ENCODE measurements at places on chromosomes 12 and 14.

GRCh38 chr12:93645702-93646101, 31.5 kb upstream of the CRADD start:
- no peak for DNase-seq

GRCh38 chr14:70555890-70556289, 21.1 kb upstream of the ADAM20 start:
- no peak for DNase-seq

GRCh38 chr14:61332658-61333029, 11.3 kb downstream of the PRKCH start:
- no peak for DNase-seq

- DNase-seq = no peak
These were observed 86.5 kb downstream of the TBX5 start for GRCh38 chr12:114319422-114319821.

DNA sequence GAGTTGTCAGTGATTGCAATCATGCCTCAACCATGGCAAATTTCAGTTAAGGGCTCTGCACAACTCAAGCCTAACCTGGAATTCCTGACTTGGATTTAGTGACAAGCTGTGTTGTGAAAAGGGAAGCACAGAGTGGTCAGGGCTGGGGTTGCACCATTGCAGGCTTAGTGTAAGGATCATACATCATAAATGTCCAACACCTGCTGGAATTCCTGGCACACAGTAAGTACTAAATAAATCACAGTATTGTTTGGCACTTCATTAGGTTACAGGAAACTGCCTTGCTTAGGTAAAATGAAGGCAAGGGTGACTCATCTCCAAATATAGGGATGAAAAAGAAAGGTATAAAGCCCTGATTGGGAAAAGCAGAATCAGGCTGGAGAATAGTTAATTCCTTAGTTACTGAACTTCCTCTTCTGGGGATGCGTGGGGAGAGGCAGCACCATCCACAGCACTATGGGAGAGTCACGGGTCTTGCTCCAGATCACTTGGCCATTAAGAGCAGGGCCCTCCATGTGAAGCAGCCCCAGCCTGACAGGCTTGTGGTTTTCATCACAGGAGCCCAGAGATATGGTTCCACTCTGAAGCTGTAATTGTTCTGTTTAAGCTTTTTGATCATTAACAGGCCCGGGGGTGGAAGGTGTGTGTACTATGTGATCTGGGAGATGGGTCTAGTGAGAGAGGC, 39.7 kb downstream of the SLC8A3 start:
- DNase-seq = no peak

GRCh38 chr12:77850129-77850528, 19.4 kb downstream of the NAV3 start:
- DNase-seq = no peak

- no peak for DNase-seq
These were observed 9.4 kb upstream of the KRT74 start for GRCh38 chr12:52582971-52583456.

DNA sequence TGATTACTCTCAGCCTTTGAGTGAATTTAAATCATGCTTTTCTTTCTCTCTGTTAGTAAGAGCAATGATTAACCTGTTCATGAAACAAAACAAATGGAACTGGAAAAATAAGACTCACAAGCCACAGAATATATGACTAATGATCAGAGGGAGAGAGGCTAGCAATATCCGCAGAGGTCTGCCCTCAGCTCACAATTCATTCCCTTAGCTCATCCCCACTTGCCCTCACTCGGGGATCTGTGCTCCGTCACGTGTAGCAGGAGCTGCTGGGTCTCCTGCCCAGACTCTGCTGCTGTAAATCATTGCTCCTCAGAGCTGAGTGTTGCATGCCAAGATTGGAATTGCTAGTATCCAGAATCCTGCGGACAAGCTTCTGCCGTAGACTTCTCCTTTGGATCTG, 53.1 kb upstream of the GNG2 start:
- DNase-seq = no peak

- no peak for DNase-seq
These were observed 76.1 kb downstream of the ALG10B start for GRCh38 chr12:38392554-38393144.

DNA sequence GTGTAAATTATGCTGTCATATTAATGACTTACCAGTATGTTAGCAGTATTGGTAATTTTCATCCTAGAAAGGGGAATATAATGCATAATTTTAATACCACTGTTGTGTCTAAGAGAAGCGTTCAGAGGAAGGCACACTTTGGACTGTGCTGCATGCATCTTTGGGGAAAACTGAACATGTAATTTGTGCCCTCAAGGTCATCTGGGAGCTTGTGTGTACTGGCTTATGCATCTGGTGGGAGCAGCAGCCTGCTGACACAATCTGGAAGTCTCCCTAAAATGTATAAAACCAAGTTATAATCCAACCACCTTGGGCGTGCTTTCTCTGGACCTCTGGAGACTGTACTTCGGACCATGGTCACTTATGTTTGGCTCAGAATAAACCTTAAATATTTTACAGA, 14.1 kb downstream of the FGD4 start:
- DNase-seq = no peak

- DNase-seq = no peak
These were observed 55.5 kb downstream of the TTC7B start for GRCh38 chr14:90760591-90761316.

DNA sequence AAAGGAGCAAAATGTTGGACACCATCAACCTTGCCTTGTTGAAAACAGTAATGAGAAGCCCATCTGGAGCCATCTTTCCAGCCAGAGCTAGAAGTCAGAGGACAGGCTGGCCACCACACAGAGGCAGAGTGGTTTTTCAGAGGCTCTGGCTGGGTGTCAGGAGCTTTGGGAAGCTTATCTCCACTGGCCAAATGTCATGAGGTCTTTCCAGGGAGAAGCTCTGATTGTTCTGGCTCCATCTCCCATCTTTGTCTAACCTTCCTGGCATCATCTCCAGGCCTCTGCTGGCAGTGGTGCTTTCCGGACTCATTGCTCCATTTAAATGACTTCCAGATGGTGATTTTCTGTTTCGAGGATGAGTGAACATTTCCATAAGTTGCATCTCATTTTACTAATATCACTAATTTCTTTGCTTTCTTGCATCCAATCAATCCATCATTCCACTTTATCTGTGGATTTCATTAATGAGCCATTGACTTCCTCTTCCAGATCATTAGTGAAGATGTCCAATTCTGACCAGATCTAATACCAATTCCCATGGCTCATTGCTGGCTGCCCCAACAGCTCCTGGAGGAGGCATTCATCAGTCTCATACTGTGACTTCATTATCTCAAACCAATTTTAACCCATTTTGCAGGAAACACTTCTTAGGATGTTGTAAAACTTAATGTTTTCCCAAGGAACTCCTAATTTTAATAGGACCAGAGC, 35.3 kb upstream of the TMTC1 start:
- no peak for DNase-seq

- DNase-seq = no peak
These were observed 1.3 kb upstream of the KRT79 start for GRCh38 chr12:52835271-52836041.

DNA sequence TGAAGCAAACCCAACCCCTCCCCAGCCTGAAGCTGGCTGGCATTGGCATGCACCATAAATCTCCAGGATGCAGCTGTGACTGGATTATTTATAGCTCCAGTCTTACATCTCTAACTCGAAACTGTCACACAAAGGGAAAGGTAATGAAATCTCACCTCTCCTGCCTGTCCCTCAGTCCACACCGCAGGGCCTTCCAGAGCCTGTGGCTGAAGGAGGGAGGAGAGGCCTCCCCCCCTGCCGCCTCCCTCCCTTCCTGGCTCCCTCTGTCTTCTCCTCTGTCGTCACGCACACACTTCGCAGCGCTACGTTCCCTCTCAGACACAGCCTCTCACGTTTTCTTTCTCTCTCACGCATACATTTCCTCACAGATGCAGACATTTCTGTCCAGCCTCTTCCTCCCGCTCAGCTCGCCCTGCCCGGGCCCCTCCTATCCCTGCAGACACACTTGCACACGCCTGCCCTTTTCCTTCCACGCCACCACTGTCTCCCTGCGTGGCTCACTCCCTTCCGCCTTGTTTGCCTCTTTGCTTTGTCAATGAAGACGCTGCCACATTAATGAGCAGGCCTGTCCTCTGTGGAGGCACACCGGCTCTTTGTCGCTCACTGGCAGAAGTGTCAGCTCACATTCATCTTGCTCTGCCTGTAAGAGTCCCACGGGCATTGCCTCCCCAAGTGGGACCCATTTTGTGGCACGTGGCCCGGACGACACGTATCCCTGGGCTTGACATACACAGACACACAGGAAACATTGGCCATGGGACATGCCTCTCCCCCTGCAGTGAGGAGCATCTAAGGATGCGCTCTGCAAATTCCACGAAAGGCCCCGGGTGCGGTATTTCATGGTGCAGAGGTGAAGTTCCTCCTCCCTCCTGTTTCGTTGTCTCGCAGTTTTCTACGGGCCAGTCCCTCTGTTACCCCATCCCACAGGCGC, 27.9 kb downstream of the IRF2BPL start:
- peak; percentile 81 for DNase-seq

- DNase-seq = no peak
These were observed 123.9 kb downstream of the ZNF664 start for GRCh38 chr12:124096869-124097434.

DNA sequence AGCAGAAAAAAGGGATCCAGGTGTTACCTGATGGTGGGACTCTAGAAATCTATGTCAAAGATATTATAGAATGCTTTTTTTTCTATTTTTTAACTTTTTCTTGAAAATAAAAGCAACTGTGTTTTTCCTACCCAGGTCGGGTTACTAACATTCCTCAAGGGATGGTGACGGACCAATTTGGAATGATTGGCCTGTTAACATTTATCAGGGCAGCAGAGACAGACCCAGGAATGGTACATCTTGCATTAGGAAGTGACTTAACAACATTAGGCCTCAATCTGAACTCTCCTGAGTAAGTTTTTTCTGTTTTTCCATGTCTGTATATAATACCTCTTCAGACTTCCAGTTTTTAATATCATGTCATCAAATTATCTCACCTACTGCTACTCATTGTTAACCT, 27.6 kb upstream of the KCNMB4 start:
- DNase-seq = no peak

DNA sequence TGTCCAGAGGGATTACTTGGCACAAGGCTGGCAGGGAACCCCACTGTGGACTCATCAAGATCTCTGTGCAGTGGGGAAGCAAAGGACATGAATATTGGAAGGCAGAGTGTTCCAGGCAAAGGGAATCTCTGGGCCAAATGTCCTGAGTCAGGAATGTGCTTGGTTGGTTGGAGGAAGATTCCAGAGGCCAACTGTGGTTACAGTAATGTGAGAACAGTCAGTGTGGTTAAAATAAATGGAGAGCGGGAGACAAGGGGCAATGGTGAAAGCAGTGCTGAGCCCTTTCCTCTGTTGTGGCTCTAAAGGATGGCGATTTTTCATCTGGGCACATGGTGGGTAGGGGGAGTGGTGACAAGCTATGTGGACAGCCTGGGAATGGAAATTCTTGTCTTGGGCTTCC, 948.2 kb downstream of the BCL11B start:
- DNase-seq = no peak

DNA sequence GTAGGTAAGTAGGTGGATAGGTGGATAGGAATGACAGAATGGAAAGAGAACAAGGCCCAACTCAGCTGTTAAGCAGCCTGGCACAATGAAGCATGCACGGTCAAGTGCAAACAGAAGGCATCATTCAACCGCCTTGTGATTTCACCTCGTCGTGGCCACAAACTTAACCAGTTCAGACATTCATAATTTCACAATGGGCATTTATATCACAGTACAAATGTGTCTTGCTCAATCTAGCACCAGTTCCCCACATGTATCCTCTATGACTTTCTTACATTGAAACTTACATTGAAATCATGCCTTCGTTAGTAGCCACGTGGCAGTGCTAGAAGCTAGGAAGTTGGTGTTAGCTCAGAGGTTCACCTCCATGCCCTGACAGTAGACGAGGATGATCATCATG, 207.5 kb downstream of the ETV6 start:
- no peak for DNase-seq

DNA sequence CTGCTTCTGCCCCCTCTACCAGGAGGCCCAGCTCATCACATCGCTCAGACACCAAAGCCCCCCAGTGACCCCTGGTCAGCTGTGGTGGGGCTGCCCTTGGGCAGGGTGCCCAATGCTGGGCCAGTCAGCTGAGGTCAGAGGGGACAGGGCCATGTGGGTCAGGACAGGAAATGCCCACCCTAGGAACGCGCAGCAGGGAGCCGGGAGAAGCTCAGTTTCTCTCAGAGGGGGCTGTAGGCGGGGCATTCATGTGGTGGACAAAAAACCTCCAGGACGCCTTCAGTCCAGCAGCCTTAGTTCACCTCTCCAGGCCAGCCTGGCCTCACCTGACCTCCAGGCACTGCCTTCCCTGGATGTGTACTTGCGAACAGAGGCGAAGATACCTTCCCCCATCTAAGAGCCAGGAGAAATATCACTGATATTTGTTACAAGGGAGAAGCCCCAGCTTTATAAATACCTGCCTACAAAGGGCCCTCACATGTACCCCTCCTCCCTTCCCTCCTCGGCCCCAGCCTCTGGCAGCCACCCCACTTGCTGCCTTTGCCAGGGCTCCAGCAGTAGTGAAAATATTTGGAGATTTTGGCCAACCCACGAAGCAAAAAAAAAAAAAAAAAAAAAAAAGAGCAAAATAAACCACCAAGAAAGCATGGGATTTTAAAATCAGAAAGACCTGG, 41.9 kb upstream of the PLEKHG6 start:
- no peak for DNase-seq

DNA sequence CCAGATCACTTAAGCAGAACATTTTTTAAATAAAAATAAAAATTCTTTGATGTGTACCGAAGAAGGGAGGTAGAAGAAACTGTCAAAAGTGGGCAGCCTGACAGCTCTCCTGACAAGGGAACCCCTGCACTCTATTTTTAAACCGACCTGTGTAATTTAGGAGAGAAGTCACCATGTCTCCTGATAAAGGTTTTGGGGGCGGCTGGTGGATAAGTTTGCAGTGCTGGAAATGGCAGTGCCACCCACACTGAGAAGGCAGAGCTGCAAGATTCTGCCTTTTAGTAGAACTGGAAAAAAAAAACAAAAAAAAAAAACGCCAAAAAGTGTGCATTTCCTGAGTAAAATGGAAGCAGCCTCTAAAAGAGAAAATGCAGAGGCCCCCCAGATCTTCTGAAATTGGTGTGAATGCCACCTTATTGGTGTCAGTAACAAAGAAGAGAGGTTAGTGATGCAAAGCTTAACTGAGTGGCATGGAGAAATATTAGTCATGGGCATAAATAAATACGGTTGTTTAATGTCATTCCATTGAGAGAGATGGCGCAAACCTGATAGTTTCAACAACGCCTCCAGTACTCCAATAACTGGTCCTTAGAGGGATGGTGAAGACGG, 24.7 kb downstream of the DUSP6 start:
- no peak for DNase-seq

DNA sequence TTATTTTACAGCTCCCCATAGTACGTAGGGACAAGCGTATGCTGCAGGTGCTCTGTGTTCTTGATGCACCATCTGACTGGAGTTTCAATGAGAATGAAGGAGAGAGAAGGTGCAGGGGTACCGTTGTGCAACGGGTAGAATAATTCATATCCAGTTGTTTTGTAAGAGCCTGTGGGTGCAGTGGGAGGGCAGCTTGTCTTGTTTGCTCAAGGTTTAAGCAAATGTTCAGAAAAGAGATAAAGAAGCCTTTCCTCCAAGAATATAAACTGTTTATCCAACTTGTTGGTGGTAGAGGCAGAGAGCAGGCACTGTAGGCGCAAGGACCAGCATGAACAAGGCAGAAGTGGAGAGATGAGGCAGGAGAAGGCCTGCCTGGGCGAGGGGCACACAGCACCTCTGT, 64.2 kb downstream of the ADCK1 start:
- no peak for DNase-seq

Measured in KG1 (cell line).